ENCODE measurements at places on chromosomes 5 and 9. TPM values are rescaled to one million over a fixed set of nuclear protein-coding genes. Genes with fewer than 3 reads are reported as not detected.

DAB2IP gene
- total RNA-seq, result 6.8 TPM

DOK3 gene
- total RNA-seq, result not detected

PRELID2 gene
- 3.8 TPM for total RNA-seq

TMEM232 gene
- 2.6 TPM for total RNA-seq

RCL1 gene
- 9.0 TPM for total RNA-seq

MARCHF11 gene
- not detected for total RNA-seq

ADAMTSL2 gene
- 0.10 TPM for total RNA-seq

NDFIP1 gene
- total RNA-seq, result 53.4 TPM

SLC6A19 gene
- total RNA-seq, result not detected

PIP5K1B gene
- not detected for total RNA-seq

PRSS3 gene
- not detected for total RNA-seq

EIF4E1B gene
- total RNA-seq, result not detected

CHD1 gene
- total RNA-seq, result 27.0 TPM

DNA sequence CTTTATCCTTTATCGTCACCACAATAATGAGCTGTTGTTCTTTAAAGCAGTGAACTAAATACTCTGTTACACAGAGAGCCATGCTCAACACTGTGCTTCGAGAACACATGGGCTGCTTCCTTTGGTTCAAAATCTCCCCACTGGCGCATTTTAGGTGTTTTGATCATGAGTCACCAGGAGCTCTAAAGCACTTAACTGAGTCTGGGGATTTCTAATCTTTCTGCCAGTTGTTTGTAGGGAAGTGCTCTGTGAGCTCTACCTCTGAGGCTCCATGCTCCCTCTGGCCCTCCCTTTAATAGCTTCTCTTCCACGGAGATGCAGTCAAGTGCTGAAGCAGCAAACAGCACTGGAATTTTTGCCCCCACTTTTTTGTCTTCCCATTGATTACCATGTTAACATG lies 17.0 kb downstream of the ERAP2 start:
- DNase-seq, result no peak

- DNase-seq, result no peak
Measured at GRCh38 chr9:112608851-112609250, 109.1 kb downstream of the INIP start.

DNA sequence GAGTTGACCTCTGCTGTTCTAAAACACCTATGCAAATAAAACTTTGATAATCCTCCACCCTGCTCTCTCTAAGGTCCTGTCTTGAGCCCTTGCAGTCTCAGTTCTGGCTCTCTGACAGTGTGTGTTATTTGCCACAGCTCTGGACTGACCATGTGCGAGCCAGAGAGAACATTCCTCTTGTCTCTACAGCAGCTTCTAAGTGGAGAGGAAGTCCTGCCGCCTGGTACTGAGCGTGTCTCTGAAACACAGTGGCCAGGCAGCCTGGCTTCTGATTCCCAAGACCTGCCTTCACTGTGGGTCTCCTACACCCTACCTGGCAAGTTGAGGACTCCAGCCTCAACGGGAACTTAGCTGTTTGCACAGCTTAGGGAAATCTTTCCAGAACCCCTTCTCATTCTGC lies 61.6 kb downstream of the ENTREP1 start:
- no peak for DNase-seq

- DNase-seq, result no peak
Measured at GRCh38 chr5:169534311-169534880, 49.2 kb upstream of the SPDL1 start.

DNA sequence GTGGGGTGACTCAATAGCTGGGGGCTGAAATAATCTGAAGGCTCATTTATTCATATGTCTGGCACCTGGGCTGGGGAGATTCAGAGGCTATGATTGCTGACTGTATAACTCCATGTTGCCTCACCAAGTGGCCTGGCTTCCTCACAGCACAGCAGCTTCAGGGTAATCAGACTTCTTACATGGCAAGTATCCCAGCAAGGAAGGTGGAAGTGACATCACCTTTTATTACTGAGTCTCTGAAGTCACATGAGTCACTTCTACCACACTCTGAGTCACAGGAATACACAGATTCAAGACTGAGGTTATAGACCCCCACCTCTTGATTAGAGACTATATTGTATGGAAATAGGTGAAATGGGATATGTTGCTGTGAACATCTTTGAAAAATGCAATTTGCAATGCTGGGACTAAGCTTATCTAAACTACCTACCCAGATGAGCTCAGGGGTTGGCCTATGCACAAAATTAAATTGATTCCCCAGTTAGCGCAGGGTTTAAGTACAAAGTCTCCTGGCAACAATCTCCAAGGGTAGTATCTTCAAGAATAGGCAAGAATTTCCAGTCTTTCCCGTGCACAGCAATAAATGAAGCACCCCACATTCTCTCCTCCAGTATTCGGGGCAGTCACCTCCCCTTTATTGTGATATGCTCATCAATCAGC lies 553.1 kb downstream of the LRRC70 start:
- DNase-seq, result peak; percentile 68

GRCh38 chr5:675111-675870 lies 17.9 kb downstream of the TPPP start:
- no peak for DNase-seq

DNA sequence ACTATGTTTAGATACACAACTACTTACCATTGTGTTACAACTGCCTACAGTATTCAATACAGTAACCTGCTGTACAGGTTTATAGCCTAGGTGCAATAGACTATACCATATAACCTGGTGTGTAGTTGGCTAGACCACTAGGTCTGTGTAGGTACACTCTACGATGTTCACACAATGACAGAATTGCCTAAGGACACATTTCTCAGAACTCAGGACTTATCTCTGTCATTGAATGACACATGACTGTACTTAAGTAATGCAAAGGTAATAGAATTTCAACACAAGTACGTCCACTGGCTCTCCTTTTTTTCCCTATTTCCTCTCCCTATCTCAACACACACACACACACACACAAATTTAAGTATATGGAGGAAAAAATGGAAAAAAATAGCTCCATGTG lies 385.6 kb downstream of the CTNND2 start:
- DNase-seq, result no peak

DNA sequence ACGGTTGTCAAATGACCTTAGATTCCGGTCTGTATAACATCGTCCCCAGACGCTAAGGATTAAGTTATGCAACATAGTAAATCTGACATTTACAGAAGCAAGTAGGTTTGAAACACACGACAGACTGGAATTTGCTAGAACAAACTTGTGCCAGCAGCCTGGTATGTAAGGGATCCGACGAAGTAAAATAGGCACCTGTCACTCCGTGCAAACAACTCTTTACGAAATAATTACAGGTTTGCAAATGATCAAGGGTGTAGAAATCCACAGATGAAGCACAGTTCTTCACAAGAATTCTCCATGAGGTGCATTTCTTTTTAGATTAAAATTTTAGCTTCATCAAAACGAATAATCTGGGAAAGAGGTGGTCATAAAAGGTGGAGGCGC lies 508 bp downstream of the MOCS2 start:
- DNase-seq, result no peak

GRCh38 chr5:170420806-170421412 lies 31.7 kb upstream of the KCNMB1 start:
- peak; percentile 57 for DNase-seq

- no peak for DNase-seq
Measured at GRCh38 chr5:37804401-37804800, 35.4 kb downstream of the GDNF start.

GRCh38 chr9:129322641-129323375 lies 144.7 kb upstream of the IER5L start:
- no peak for DNase-seq

DNA sequence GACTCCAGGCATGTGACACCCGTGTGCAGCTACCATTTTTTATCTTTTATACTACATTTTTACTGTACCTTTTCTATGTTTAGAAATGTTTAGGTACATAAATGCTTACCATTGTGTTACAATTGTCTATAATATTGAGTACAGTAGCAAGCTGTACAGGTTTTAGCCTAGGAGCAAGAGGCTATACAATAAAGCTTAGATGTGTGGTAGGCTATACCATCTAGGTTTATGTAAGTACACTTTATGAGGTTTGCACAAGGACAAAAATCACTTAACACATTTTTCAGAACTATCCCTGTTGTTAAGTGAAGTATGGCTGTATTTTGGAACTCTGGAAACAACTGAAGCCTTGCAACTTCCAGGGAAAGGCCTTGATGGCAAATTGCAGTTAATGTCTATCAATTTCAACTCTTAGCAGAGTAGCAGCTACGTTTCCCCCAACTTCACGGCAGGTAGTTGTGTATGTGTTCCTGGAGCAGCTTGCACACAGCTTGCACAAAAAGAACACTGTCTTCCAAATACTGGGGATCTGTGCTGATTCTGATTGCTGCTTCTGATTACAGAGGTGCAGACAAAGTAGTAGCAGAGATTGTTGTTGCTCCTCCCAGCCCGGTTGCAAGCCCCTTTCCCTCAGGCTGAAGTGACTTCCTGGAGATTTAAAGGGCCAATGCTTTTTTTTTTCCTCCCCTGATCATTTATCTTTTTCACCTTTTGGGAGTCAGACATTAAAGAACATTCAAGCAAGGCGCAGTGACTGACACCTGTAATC lies 30.0 kb downstream of the SIL1 start:
- DNase-seq, result no peak

GRCh38 chr9:95103871-95104580 lies 213.5 kb downstream of the FANCC start:
- no peak for DNase-seq

DNA sequence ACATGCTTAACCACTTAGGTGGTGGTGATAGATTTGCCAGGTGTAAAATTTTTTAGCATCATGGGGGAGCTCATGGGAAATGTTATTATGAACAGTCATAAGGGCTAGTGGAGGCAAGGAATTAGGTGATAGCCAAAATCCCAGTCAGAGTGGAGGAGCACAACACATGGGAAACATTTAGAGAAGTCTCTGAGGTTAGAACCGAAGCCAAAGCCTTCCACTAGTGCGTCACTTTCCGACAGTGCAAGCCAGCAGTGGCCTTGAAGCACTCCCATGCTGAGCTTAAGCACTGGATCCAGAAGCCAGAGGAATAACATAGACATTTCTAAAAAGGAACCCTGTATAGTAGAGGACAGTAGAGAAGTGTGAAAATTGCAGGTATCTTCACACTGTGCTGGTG lies 101.5 kb upstream of the SNX2 start:
- peak; percentile 24 for DNase-seq

GRCh38 chr5:11547730-11548129 lies 356.5 kb downstream of the CTNND2 start:
- DNase-seq, result no peak

GRCh38 chr5:103336941-103337340 lies 78.4 kb downstream of the MACIR start:
- no peak for DNase-seq

GRCh38 chr5:179599100-179599499 lies 24.4 kb downstream of the HNRNPH1 start:
- DNase-seq, result no peak

- DNase-seq, result no peak
Measured at GRCh38 chr9:69232135-69232534, 58.1 kb downstream of the TJP2 start.

GRCh38 chr5:159133041-159133741 lies 33.5 kb upstream of the EBF1 start:
- peak; percentile 60 for DNase-seq

- no peak for DNase-seq
Measured at GRCh38 chr5:5854087-5854486, 431.6 kb downstream of the ICE1 start.

GRCh38 chr5:100537946-100538345 lies 2.8 kb downstream of the FAM174A start:
- no peak for DNase-seq

- DNase-seq, result no peak
Measured at GRCh38 chr5:68780299-68780955, 313.4 kb upstream of the SLC30A5 start.

GRCh38 chr9:16335788-16336580 lies 534.5 kb downstream of the BNC2 start:
- peak; percentile 100 for DNase-seq

Data from MG63 (cell line).